A549 treated with AZD2906 at 1 μM for 4 hours (cell line): ENCODE measurements at places on chromosomes 3 and 15. TPM values are rescaled to one million over a fixed set of nuclear protein-coding genes. Genes with fewer than 3 reads are reported as not detected.

The LPCAT4 gene
- 43.3 to 68.2 TPM (median 61.0 TPM) in 5 replicates for total RNA-seq

The EXOG gene
- 7.6 to 22.8 TPM (median 12.8 TPM) in 5 replicates for total RNA-seq

The NDN gene
- 0.03 to 0.08 TPM (median 0.05 TPM) in 4 of 5 replicates, not detected in the other for total RNA-seq

The RLBP1 gene
- total RNA-seq = not detected in 5 replicates

The XCR1 gene
- not detected in 5 replicates for total RNA-seq

The RETNLB gene
- total RNA-seq = not detected in 5 replicates

The LIPH gene
- total RNA-seq = 3.9 to 6.0 TPM (median 5.0 TPM) in 5 replicates

The CCNDBP1 gene
- 24.7 to 27.6 TPM (median 25.9 TPM) in 5 replicates for total RNA-seq

The ZNF620 gene
- 1.4 to 2.1 TPM (median 1.8 TPM) in 5 replicates for total RNA-seq

The GRM2 gene
- 0.03 to 0.05 TPM (median 0.04 TPM) in 4 of 5 replicates, not detected in the other for total RNA-seq

The PAK6 gene
- total RNA-seq = 0.21 to 0.46 TPM (median 0.29 TPM) in 5 replicates

The PARP3 gene
- total RNA-seq = 8.0 to 10.4 TPM (median 9.4 TPM) in 5 replicates

The GOLGA8G gene
- total RNA-seq = not detected in 5 replicates

The CPN2 gene
- total RNA-seq = not detected in 5 replicates

The CCR8 gene
- total RNA-seq = not detected in 5 replicates

The GNAT1 gene
- total RNA-seq = 0.05 to 0.25 TPM (median 0.22 TPM) in 3 of 5 replicates, not detected in the others

The NANOGP8 gene
- total RNA-seq = not detected in 5 replicates

The SLC7A14 gene
- not detected in 5 replicates for total RNA-seq
